ENCODE measurements at places on chromosomes 1 and 21.

- no peak for DNase-seq
These were observed 134.0 kb downstream of the DMRTB1 start for GRCh38 chr1:53592985-53593757.

DNA sequence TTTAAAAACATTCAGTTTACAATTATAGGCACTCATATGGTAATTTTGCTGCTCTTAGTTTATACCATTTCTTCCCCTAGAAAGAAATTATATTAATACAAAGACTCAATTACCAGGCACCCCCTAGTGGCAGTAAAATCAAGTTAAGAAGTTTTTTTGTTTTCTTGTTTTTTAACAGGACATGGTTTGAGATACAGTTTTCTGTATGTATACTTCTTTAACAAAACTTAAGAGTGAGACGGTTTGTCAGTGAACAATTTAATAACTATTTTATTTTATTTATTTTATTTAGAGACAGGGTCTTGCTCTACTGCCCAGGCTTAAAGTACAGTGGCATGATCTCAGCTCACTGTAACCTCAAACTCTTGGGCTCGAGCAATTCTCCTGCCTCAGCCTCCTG lies 224.6 kb downstream of the FAF1 start:
- no peak for DNase-seq

GRCh38 chr1:174968750-174969244 lies 30.9 kb upstream of the CACYBP start:
- DNase-seq, result no peak

DNA sequence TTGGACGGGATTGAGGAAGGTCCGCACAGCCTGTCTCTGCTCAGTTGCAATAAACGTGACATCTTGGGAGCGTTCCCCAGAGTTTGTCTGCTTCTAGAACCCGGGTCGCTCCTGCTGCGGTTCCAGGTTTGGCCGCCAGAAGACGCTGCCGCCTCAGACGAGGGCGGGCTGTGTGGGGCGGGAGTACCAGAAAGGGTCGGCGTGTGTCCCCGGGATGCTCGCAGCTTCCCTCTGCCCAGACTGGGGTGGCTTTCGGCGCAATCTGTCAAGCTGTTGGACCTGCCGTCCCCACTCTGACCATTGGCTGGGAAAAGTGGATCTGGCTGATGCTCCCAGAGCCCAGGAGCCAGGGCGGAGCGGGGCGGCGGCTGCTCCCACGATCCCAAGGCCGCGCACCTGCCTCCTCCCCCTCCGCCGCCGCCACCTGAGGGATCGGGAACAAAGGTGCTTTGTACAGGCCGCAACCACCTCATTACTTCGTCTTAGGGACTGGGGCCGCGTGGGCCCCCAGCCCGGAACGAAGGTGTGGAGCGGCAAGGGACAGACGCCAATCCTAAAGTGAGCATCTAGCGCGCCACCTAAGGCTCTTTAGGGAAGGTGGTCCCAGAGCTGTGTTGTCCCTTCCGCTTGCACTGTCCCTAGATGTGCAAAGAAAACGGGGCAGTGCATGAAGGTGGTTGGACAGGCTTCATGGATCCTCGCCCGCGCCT lies 683 bp upstream of the EFNA4 start:
- no peak for DNase-seq

DNA sequence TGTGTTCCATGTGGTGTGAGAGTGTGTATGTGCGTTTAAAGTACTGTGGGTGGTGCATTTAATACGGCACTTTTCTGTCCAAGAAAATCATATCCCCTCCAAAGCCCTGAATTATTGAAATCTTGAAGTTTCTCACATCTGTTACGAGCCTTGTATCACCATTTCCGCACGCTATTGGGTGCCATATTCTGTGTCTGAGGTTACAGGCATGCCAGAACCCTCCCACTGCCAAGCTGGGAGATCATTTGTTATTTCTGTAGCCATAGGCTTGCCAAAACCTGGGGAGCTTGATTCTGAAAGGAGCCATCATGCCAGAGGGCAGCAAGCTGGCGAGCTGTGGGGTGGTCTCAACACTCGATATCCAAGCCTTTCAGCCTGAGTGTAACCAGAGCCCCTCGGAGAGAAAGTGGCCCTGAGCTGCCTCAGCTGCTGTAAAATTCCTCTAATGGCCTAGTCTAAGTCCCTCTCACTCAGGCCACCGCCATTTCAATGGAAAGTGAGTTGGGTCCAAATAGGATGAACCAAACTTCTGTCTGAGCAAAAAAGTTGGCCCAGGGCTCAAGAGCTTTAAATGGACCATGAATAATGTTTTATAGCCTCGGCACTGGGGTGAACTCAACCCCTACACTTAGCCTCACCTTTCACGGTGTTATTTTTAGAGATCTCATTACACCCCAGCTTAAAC lies 298.4 kb upstream of the DUSP10 start:
- no peak for DNase-seq

DNA sequence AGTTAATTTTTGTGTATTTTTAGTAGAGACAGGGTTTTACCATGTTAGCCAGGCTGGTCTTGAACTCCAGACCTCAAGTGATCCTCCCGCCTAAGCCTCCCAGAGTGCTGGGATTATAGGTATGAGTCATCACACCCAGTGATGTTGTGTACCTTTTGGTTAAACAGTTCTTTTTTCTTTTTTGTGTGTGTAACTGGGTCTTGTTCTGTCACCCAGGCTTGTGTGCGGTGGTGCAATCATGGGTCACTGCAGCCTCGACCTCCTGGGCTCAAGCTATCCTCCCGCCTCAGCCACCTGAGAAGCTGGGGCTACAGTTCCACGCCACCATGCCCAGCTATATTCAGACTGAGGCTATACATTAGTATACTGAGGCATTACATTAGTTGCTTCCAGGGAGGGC lies 37.8 kb downstream of the GABPB2 start:
- no peak for DNase-seq

DNA sequence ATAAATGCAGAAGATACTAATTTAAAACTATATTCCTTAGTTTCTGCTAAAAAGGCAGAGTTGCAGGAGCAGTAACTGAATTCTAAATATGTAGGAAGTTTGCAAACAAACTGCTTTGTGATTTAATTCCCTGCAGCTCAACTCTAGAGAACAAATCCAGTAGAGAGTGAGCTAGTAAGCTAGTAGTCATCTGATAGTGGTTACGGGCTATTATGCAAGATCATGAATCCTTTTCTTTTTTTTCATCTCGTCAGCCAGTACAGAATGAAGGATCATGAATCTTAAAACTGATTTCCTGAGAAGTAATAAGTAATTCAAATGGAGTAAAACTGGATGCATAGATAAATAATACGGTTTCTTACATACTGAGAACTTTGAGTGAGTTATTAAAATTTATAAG lies 3.3 kb downstream of the DPH5 start:
- DNase-seq, result no peak

GRCh38 chr1:96508233-96508632 lies 213.4 kb upstream of the PTBP2 start:
- no peak for DNase-seq

GRCh38 chr1:204376919-204377799 lies 17.4 kb upstream of the PLEKHA6 start:
- no peak for DNase-seq

DNA sequence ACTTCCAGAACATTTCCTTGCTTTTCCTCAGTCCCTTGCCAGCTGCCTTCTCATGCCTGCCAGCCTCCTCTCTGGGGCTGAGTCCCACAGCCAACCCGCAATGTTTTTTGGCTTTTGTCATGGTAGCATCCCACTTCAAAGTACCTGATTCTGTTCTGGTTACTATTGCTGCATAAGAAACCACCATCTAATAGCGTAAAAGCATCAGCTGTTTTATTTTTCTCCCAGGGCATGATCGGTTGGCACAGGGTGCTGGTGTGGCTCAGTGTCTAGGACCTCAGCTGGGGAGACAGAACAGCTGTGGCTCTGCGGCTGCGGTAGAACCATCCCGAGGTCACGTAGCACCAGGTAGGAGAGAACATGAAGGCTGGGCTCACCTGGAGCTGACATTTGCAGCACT lies 8.9 kb upstream of the PRMT2 start:
- DNase-seq, result no peak

DNA sequence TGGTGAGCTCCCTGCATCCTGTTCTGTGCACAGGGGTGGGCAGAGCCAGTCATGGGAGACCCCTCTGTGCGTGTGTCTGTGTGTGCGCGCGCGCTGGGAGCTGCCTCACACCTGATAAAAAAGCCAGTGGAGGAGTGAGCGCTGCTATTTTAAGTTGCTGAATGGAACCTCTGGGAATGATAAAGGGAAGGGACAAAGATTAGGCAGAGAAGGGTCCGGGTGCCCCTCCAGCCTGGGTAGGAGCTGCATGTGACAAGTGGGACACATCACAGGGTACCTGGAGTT lies 847 bp downstream of the ADORA1 start:
- no peak for DNase-seq

DNA sequence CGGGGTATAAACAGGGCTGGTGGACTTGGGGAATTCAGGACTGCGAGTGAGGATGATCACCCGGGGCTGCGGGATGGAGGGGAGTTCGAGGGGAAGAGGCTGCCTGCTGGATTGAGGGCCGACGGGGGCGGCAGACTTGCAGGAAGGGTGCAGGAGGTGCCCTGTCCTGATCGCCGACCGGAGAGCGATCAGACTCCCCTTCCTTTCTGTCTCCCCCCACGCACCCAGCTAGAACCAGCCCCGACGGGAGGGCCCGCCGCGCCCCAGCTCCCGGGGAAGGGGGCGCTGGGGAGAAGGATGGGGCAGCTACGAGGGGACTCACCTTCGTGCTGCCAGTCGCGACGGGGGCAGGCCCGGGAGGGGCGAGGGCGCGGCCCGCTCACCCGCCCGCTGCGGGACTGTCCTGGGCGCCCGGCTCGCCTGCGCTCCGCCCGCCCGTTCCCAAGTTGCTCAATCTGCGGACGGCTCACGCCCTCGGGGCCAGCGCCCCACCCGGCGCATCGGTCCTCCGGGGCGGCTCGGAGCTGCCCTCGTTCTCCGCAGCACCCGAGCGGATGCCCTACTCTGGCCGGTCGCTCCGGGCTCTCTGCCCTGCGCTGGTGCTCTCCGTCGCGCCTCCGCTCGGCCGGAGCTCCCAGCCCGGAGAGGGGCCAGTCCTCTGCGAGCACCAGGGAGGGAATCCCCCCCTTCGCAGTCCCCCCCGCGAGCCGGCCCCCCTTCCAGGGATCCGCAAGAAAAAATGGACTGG lies at the start of gene RSPO1:
TSS of gene RSPO1 (minus strand) at position 649 of the 748 bp plus-strand sequence. CDS start 5,231 bp downstream, outside the sequence.
- DNase-seq, result peak; percentile 46

DNA sequence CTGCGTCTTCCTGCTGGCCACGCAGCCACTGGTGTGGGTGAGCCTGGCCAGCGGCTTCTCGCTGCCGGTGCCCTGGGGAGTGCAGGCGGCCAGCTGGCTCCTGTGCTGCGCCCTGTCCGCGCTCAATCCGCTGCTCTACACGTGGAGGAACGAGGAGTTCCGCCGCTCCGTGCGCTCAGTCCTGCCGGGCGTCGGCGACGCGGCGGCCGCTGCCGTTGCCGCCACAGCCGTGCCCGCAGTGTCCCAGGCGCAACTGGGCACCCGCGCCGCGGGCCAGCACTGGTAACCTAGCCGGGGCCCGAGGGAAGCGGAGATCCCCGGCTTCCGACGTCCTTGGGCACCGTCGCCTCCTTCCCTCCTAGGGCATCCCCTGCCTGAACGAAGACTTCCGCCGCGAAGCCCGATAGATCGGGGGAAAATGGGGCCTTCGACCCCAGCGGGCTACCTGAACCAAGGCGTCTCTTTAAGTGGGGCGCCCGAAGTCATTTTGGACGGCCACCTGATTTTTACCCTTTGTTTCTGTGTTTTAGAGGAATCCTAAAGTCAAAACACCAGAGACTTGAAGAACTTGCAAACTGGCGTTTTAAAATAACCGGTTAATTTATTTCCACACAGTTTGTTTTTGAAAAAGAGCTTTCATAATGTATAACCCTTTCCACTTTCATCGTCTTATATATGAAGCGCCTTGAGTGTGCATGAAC lies 2.0 kb downstream of the GPR88 start:
- no peak for DNase-seq

DNA sequence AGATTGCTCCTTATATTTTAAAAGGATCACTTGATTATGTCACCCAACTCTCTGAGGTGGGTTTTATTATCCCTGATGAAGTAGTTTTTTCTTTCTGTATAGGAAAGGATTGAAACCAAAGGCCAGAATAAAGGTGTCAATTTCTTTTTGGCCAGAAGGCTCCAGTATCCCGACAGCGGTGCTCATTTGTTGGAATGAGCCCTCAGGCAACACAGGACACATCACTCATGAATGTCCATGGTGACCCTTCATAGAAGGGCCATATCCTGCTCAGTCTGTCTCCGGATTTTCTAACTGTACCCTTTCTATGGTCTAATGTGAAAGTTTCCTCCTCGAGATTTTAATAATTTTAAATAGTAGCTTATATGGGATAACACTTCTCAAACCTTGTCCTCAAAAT lies 171.3 kb upstream of the USP24 start:
- DNase-seq, result no peak
